ENCODE measurements at places on chromosomes 4 and X.

GRCh38 chrX:32448320-32448719 is 763.0 kb downstream of the DMD start:
- peak; percentile 13 for DNase-seq

- DNase-seq, result peak; percentile 45
Measured at GRCh38 chr4:173074501-173074946, 94.1 kb upstream of the GALNT7 start.

DNA sequence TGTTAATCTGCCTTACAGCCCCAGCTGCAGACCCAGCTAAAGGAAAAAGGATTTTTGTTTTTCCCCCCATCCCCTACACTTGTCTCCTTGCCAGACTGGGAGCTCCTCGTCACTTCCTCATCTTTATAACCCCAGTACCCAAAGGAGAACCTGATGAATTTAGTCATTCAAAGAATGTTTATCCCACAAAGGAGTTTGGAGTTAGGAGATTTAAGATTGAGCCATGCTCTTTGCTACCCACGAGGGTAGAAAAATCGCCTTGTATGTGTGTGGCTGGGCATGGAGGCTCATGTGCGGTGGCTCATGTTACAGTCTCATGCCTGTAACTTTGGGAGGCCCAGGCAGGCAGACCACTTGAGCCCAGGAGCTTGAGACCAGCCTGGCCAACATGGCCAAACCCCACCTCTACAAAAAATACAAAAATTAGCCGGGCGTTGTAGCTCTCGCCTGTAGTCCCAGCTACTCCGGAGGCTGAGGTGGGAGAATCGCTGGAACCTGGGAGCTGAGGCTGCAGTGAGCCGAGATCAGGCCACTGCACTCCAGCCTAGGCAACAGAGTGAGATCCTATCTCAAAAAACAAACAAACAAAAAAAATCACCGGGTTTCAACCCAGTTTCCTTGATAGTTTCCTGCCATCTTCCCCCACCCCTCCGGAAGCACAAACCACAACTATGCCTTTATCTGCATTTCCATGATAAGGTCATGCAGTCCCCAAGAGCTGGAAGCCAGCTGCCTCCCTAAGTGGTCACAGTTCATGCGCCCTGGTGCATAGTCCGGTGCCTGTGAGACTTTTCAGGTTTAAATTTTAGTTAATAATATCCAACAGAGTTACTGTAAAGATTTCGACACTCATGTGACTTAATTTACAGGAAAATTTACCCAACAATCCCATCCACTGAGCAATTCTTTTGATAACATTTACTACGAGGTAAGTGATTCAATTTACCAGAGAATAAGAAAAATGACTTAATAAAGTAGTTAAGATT is 1.5 kb downstream of the CFAP97 start:
- DNase-seq, result peak; percentile 76

DNA sequence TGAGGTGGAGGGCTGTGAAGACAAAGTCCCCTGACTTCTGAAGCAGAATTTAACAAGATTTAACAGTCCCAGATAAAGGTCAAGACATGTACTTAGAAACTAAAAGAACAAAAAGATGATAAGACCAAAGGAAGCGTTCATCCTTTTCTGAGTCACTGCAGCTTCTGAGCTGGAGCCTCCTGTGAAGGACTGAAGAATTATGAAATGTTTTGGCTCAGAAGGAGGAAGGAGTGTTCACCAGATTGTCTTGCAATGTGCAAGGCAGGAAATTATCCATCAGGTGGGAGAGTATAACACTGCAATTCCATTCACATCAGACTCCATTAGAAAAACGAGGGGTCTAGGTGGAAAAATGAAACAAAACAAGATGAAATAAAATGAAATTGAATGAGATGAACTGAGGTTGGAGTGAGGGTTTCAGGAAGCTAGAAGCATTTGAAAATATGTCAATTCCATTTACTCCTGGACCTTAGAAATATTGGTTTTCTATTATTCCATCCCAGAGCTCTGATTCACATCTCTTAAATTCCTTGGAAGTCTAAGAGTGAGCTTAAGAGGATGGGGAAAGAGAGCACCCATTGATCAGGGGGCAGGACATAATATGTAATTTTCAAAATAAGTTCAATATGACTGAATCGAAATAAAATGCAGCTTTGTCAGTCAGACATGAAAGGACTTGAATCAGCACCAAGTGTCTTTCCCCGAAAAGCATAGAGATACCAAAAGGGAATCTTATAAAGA is 186.1 kb upstream of the LNX1 start:
- DNase-seq, result peak; percentile 2

DNA sequence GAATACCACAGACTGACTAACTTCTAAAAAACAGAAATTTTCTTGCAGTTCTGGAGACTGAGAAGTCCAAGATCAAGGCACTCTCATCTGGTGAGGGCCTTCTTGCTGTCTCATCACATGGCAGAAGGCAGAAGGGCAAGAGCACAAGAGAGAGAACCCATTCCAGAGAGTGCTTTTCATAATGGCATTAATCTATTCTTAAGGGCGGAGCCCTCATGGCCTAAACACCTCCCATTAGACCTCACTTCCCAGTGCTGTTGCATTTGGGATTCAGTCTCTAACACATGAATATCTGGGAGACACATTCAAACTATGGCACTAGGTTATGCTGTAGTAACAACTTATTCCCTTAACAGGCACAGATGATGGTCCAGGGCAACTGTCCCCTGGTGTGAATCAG is 37.1 kb upstream of the TLR2 start:
- no peak for DNase-seq

DNA sequence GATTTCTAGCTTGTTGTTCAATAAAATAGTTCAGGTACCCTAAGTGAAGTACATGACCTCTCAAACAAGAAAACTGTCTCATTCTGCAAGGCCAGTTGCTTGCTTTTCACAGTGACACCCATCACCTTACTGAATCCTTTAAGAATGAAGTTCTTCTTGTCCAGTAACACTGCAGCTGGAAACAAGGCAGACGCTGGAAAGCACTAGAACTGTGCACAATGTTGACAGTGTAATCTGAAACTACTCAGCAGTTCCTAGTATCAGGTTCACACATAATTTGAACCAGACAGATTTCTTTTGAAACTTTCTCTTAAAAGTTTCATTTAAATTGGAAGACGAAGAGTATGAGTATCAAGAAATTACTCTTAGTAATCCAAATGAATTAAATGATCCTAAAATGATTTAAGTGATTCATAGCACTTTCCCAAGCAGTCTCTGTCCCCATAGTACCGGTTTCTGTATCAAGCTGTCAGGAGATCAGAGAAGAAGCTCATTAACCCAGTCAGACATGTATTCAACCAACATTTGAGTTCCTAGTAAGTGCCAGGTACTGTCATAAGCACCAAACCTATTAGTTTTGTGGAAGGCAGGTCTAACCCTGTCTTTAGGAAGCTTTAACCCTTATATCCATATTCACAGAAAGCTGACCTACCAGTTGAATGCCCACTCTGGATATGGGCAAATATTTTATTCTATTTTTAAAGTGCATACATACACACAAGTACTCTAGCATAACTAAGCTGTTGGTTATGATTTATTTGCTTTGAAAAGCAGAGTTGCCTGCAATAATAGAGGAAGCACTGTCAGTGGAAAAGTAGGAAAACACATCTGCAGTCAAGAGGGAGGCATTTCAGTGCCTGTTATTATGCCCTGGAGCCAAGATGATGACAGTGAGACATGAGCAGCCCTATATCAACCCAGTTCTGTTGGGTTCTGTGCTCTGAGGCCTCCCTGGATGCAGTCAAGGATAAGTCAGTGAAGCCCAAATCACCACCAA is 63.6 kb downstream of the PALLD start:
- no peak for DNase-seq

GRCh38 chr4:159242427-159242826 is 139.5 kb downstream of the RAPGEF2 start:
- no peak for DNase-seq

- peak; percentile 56 for DNase-seq
Measured at GRCh38 chrX:129706400-129707072, 32.2 kb upstream of the XPNPEP2 start.

- DNase-seq, result no peak
Measured at GRCh38 chr4:83568062-83568461, 32.2 kb downstream of the GPAT3 start.

GRCh38 chr4:168383510-168383909 is 65.0 kb upstream of the DDX60 start:
- DNase-seq, result no peak

GRCh38 chrX:73812256-73812655 is 249.3 kb downstream of the CHIC1 start:
- DNase-seq, result no peak

DNA sequence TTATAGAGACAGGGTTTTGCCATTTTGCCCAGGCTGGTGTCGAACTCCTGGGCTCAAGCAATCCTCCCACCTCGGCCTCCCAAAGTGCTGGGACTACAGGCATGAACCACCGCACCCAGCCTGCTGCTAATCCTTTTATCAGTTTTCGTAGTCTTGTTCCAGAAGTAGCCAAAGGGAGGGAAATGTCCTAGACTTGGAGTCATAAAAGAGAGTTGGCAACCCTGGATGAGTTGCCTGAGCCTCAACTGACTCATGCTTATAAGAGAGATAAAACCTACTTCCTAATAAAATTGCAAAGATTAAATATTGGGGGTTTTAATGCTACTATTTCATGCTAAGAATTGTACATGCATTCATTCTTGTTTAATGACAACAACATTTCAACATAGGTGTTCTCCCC is 44.3 kb downstream of the CD40LG start:
- DNase-seq, result no peak

GRCh38 chr4:173357939-173358338 is 12.8 kb upstream of the SAP30 start:
- DNase-seq, result no peak

DNA sequence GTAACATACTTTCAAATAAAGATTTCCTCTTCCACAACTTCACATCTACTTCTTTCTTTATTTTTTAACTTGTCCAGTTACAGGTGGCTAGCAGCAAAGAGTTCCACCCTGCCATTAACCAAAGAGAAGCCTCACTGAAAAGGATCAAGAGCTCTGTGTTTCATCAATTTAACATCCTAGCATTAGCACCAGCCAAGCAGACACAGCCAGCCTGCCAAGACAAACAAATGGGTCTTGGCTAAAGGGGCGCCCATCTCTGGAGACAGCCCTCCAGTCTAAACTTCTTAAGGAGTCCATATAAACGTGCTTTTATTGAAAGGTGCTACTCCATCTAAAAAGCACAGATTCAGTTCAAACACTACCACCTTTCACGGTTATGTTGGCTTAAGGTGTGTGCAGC is 105.3 kb downstream of the ADAMTS3 start:
- no peak for DNase-seq

DNA sequence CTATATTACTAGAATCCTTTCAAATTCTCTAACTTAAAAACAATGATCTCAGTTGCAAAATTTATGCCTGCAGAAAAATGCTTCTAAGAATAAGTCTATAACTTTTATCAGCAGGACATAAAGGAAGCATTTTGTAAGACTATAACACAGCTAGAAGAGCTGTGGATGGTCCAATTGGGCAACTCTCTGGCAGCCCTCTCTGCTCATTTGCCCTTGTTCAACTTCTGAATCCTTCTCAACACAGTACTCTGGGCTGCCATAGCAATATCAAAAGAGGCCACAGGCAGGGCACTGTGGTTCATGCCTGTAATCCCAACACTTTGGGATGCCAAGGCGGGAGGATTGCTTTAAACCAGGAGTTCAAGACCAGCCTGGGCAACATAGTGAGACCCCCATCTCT is 88.5 kb downstream of the MID1 start:
- no peak for DNase-seq

DNA sequence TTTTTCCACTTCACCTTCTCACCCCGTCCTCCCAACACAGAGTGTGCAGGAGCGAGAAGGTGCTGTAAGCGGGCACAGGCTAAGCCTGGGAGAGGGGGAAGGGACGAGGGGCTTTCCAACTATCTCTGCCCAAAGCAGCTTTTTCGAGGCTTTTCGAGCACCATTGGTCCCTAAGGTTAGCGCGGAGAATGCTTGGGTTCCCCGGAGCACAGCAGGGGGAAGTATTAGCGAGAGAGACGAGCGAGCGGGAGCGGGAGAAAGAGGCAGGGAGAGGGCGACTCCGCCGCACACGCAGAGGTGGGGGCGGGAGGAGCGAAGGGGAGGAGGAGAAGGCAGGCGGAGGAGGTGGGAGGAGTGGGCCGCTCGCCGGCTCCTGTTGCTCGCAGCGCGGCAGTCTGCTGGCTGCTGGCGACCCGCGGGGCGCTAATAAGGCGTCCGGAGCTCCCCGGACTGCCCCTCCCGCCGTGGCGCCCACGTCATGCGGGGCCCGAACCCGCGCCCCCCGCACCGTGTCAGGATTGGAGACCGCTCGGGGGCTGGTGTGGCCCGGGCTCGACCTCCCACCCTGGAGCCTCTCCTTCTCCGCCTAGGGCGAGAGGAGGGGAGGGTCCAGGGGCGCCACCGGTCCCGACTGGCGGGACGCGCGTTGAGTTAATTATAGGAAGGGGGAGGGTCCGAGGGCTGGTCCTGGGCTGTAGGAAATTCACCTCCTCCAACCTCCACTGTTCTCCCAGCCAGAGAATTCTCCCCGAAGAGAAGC is at the start of gene ADAMTS3:
TSS of gene ADAMTS3 (minus strand) at position 263 of the 760 bp plus-strand sequence. CDS start 459 bp downstream, outside the sequence.
- peak; percentile 88 for DNase-seq

- no peak for DNase-seq
Measured at GRCh38 chr4:54498661-54499111, 159.1 kb upstream of the KIT start.

GRCh38 chr4:189823591-189823990 is 117.1 kb upstream of the FRG1 start:
- DNase-seq, result no peak

DNA sequence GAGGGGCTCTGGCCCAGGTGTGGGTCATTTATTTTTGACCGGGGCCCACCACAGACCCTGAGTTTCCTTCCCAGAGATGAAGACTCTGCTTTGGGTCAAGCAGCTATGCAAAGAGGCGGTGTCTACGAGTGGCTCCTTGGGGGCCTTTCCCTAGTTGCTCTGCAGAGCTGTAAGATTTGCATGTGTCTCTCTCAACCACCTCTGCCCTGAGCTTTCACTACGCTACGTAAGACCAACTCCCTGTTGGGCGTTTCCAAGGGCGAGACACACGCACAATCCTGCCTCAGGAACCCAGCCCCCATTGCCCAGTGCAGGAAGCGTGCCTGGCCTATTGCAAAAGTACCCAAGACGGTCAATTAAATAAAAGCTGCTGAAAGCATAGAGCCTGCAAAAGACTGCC is 10.0 kb upstream of the ANOS1 start:
- DNase-seq, result no peak

DNA sequence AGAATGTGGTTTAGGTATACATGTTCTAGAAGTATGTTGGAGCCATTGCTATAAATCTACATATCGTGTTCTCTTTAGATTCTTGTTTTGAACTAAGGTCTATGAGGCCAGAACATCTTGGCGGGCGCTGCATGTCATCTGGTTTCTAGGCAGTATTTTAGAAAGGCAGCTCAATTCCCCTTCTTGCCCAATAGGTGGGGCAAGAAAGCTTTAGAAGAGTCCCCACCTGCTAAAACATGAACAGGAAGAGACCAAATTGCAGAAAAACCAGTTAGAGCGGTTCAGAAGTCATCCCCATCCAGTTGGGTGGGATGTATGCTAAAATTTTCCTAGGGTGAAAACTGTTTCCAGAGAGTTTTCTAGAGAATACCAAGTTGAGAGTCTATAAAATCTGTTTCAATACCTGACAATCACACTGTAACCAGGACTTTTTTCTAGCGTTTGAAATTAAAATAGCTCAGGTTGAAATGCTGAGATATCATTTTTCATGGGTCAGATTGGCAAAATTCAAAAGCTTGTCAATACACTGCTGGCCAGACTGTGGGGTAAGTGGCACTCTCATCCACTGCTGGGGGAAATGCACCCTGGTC is 17.5 kb upstream of the SH3KBP1 start:
- DNase-seq, result peak; percentile 77

All from hematopoietic multipotent progenitor cell treated with erythropoietin and hydrocortisone succinate and interleukin-3 and kit ligand, for 6 days (in vitro differentiated cells).